ENCODE measurements at places on chromosomes 6 and 20. TPM values are rescaled to one million over a fixed set of nuclear protein-coding genes. Genes with fewer than 3 reads are reported as not detected.

The LPA gene
- 0.47 TPM for total RNA-seq

- H3K27me3 ChIP-seq: no peaks in the 10 kb centered on the region
- no peaks in the 10 kb centered on the region for H3K36me3 ChIP-seq
- no peaks in the 10 kb centered on the region for H3K4me1 ChIP-seq
- H3K27ac ChIP-seq: no peak overlapping the region
- DNase-seq: no peak
- no peak overlapping the region for H3K4me3 ChIP-seq
Measured at GRCh38 chr6:134230087-134230700, 87.7 kb downstream of the SGK1 start.

- no peak overlapping the region for H3K27ac ChIP-seq
- no peak overlapping the region for H3K4me3 ChIP-seq
- no peaks in the 10 kb centered on the region for H3K4me1 ChIP-seq
- peak; percentile 41 for DNase-seq
Measured at GRCh38 chr20:17614812-17615644, 45.2 kb downstream of the DSTN start.

DNA sequence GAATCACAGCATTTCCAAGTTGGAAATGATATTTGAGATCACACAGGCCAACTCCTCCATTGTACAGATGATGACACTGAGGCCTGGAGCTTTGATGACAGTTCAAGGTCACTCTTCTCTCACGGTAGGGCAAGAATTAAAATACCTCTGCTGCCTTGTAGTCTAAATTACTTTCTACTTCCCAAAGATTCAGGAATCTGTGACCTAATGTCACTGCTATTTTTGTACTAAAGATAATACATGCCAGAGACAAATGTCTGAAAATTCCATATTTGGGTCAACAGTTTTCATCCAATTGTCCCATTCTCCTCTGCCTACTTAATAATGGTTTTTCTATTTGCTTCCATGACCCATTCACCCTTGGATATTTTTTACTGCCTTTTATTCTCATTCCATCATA is 160.0 kb downstream of the SOD2 start:
- H3K27me3 ChIP-seq: no peaks in the 10 kb centered on the region
- no peaks in the 10 kb centered on the region for H3K36me3 ChIP-seq
- no peak for DNase-seq
- no peak overlapping the region for H3K4me3 ChIP-seq

DNA sequence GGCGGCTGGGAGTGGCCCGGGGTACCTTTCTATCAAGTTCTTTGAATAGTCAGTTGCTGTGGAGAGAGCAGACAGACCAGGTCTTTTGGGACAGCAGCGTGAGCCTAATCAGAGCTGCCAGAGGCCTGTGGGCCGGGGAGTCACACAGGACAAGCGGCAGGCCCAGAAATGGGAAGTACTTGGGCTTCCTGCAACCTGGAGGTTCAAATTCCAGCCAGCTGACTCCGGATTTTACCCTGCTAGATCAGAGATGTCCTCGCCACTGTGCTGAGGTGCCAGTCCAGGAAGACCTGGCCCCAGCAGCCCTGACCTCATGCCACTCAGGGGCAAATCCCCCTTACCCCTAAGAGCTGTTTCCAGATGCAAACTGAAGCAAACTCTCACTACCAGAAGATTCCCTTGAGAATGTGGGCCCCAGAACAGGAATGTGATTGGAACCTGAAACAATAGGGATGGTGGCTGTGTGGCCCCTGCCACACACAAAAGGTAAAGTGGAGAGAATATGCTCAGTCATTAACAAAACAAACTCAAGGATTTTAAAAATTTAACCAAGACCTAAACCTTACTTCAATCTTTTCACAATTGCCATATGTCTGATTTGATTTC is 9.7 kb downstream of the BEND3 start:
- H3K27ac ChIP-seq: no peak overlapping the region
- no peaks in the 10 kb centered on the region for H3K27me3 ChIP-seq
- DNase-seq: peak; percentile 66
- H3K36me3 ChIP-seq: peaks cover 4% of the 10 kb centered on the region
- no peak overlapping the region for H3K4me3 ChIP-seq
- H3K4me1 ChIP-seq: peaks cover 7% of the 10 kb centered on the region

DNA sequence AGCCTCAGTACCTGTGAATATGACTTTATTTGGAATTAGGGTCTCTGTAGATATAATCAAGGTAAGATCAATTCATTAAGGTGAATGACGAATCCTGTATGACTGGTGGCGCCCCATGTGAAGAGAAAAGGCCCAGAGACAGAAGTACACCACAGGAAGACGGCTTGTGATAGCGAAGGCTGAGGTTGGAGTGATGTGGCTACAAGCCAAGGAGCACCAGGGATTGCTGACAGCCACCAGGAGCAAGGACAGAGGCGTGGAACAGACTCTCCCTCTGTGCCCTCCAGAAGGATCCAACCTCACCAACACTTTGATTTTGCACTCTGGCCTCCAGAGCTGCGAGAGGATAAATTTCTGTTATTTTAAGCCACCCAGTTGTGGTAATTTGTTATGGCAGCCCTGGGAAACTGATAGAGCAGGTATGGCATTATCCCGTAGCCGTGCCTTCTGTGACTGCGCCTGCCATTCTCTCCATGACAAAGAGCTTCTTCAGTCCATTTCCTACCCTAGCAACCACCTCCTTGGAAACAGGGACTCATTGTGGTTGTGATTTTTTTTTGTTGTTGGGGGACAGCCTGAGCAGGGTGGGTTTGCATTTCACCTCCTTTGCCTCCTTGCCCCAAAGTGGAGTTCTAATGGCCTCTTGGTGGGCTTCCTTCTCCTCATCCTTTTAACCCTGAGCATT is 29.6 kb downstream of the PTK7 start:
- H3K36me3 ChIP-seq: peaks cover 13% of the 10 kb centered on the region
- peak overlapping the region; percentile 77 for H3K27ac ChIP-seq
- H3K4me1 ChIP-seq: peaks cover 3% of the 10 kb centered on the region
- H3K4me3 ChIP-seq: no peak overlapping the region
- no peaks in the 10 kb centered on the region for H3K27me3 ChIP-seq

DNA sequence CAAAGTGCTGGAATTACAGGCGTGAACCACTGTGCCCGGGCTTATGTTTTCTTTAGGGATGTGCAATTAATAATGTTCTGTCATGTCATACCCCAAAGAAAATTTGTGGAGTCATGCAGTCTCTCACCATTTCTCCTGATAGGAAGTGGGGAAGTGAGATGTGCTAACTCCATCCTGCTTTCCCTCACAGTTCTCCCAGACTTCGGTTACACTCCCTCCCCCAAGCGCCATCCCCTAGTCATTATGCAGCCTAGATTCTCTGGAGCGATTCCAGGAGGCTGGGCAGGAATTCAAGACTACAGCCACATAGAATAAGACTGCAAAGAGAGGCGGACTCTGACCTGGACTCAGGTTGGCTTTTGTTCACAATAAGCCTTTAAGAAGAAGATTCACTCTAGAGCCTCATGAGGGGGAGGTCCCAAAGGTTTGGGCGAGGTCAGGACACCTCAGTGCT is 271.4 kb downstream of the ALDH8A1 start:
- H3K27ac ChIP-seq: no peak overlapping the region
- DNase-seq: no peak
- H3K27me3 ChIP-seq: no peaks in the 10 kb centered on the region
- H3K36me3 ChIP-seq: no peaks in the 10 kb centered on the region
- H3K4me1 ChIP-seq: peaks cover 4% of the 10 kb centered on the region
- no peak overlapping the region for H3K4me3 ChIP-seq
